ENCODE measurements at places on chromosomes 2 and 18.
A peak's percentile ranks its signal among the peaks of the same experiment; 100 is the strongest.

DNA sequence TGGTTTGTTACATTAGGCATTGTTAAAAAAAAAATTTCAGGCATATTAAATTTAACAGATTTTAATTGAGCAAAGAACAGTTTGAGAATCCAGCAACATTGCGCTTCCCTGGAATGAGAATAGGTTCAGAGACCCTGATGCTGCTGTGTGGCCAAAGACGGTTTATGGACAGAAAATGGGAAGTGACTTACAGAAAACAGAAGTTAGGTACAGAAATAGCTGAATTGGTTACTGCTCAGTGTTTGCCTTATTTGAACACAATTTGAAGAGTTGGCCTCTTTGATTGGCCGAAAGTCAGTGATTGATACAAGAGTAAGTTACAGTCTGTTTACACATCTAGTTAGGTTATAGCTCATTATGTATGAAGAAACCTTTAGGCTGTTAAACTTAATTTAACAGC lies 6.0 kb upstream of the NEDD4L start:
- DNase-seq, result no peak

- DNase-seq, result no peak
These were observed 187.0 kb upstream of the COL3A1 start for GRCh38 chr2:188787021-188787657.

GRCh38 chr2:133787651-133788050 lies 219.4 kb upstream of the NCKAP5 start:
- no peak for DNase-seq

- DNase-seq, result peak; percentile 86
These were observed 1.1 kb downstream of the GLI2 start for GRCh38 chr2:120736624-120737339.

GRCh38 chr2:23388294-23388693 lies 3.3 kb downstream of the KLHL29 start:
- no peak for DNase-seq

- DNase-seq, result no peak
These were observed 134.8 kb upstream of the THUMPD2 start for GRCh38 chr2:39913648-39914461.

DNA sequence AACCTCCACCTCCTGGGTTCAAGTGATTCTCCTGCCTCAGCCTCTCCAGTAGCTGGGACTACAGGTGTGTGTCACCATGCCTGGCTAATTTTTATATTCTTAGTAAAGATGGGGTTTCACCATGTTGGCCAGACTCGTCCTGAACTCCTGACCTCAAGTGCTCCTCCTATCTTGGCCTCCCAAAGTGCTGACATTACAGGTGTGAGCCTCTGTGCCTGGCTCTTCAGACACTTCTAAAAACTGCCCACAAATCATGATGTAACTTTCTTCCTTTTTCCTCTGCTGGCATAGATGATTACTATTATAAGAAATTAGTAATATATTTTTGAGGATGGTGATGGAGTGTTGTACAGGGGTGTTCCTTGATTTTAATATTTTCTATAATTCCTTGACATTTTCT lies 6.0 kb downstream of the OSBPL6 start:
- no peak for DNase-seq

GRCh38 chr2:7083580-7084509 lies 166.6 kb downstream of the RNF144A start:
- no peak for DNase-seq

DNA sequence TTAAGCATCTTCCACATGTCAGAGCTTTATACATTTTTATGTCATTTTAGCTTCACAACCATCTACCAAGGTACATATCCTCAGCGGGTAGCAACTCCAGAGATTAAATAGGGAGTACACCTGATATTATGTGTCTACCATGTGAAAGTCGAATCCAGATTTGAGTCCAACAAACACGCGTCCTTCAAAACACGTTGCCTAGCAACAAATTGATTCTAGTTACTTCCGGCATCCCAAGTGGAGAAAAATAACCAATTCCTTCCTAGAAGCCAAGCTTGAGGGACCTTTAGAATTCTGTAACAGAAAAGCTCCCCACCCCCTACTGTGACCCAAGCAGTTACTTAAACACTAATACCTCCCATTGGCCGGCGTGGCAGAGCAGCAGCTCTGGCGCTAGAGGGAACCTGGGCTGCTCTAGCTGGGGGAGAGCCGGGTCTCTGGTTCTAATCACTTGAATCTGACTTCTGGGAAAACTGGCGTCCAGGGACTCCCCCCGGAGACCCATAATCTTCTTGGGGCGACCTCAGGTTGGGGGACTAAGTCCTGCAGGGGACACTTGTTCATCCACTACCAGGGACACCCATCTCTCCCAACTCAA lies at the start of gene ERICH2:
TSS of gene ERICH2 (plus strand) at position 371 of the 598 bp plus-strand sequence. CDS start 304 bp downstream, outside the sequence.
- DNase-seq, result no peak

DNA sequence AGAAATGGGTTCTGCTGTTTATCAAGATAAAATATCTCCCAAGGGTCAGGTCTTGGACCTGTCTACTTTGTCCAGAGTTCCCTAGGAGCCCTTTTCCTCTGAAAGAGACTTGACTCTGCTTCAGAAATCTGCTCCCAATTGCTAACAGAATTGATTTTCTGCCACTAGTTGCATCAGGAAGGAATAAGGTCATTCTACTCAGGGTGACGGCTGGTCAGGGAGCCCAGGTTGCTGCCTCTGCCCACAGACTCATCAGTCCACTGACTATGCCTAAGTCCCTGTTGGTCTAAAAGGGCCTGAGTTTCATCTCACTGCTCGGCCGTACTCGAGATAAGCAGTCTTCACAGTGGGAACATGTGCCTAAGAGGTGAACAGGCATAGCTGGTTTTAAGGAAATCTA lies 61.2 kb downstream of the EVA1A start:
- DNase-seq, result no peak

GRCh38 chr2:120783371-120783791 lies 47.7 kb downstream of the GLI2 start:
- no peak for DNase-seq

GRCh38 chr2:23411752-23412431 lies 26.9 kb downstream of the KLHL29 start:
- DNase-seq, result no peak

DNA sequence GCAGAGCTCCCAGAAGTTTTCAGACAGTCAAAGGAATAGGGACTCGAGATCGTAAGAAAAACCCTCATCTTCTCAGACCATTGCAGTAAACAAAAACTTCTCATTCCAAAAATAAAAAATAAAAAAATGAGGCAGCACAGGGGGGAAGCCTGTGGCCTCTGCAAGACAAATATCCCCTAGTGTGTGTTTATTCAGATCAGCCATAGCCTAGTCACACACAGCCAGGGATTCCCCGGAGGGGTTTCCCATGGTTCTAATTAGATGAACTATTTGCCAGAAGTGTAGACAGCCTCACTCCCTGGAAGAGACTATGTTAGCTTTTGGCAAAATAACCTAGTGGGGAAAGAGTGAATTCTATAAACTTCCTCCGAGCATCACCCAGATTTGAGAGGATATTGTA lies 122.9 kb upstream of the KLF7 start:
- DNase-seq, result no peak

GRCh38 chr18:43129946-43130524 lies 14.6 kb upstream of the RIT2 start:
- DNase-seq, result no peak

DNA sequence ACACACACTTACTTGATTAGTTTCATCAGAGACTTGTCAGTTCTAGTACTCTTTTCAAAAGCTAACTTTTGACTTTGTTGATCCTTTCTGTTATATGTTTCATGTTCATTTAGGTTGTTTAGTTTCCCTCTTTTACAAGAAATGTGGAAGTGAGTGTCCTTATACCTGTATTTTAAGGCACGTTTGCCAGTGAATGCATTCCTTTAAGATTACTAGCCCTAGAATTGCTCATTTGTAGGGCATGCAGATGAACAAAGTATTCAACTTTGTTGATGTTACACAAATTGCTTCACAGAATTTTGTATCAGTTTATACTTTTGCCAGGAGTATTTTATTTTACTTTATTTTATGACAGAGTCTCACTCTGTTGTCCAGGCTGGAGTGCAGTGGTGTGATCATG lies 6.3 kb downstream of the IL1RL2 start:
- no peak for DNase-seq

DNA sequence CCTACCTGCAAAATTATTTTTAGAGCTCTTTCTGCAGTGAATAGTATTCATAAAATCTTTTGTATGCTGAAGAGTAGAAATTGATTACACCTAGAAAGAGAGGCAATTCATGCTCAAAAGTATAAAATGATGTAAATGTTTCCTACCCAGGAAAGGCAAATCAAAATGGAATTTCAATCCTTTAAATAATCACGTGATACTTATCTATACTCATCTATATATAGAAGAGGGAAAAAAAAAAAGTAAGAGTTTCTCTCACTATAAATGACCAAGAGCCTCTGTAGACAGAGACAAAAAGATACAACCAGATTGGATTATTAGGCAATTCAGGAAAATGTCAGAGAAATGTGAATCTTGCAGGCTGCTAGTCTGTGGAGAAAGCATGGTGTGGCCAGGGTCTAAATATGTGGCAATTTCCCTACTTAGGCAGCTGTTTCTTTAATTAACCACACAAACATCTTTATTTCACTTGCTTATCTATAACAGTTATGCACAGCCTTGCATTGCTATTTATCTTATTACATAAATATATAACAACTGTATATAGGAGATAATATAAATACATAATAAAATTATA lies 39.5 kb downstream of the METTL8 start:
- DNase-seq, result no peak

- no peak for DNase-seq
These were observed 72.0 kb downstream of the KCNE4 start for GRCh38 chr2:223123855-223124610.

DNA sequence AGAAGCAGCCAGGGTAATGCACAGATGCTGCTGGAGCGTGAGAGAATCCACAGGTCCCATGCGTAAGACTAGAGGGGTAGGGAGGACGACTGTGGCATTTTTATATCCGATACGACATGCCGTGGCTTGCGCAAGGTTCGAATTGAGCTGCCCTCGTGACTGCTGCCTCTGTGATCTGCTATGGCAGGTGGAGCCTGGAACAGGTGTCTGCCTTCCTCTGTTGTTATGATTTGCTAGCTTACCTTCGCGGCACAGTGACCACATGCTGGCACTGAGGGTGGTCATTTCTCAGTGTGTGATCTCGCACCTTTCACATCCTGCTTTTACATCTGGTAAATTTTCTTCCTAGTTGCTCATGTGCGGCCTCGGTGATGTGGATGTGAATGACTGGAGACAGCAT lies 240.2 kb downstream of the ALPK2 start:
- no peak for DNase-seq

DNA sequence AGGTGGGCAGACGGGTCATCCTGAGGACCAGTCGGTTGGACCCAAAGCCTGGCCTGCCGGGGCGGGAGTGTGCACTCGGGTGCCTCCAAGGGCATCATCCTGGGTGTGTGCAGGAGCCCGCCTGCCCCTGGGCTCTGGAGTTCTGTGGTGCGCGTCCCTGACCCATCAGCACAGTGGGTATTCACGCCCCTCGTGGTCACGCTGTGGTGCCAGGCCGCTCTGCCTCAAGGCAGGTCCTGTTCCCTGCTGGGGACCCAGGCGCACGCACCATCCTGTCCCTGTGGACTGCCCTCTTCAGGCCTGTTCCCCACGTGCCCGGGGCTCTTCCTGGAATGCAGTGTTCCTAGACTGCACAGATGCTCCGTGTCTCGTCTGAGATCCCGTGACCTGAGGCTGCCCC lies 14.3 kb upstream of the D2HGDH start:
- no peak for DNase-seq

DNA sequence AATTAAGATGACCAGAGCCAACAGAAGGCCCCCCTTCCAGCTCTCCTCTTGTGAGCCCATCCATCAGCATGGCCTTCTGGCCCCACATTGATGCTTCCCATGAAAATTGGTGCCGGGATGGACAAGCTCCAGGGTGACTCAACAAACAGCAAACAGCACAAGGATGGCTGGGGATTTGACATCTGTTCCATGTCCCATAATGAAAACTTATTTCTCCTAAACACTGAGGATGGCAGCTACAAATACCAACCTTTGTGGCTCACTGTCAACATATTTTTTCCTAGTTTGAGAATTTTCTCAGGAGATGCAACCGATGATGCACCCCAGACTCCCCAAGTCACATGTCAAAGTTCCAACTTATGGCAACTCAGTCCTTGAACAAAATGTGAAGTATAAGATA lies 169.6 kb upstream of the SIX2 start:
- no peak for DNase-seq

- DNase-seq, result no peak
These were observed 23.2 kb downstream of the ABCB11 start for GRCh38 chr2:169007941-169008340.

GRCh38 chr2:32788114-32788513 lies 158.6 kb upstream of the LTBP1 start:
- no peak for DNase-seq

DNA sequence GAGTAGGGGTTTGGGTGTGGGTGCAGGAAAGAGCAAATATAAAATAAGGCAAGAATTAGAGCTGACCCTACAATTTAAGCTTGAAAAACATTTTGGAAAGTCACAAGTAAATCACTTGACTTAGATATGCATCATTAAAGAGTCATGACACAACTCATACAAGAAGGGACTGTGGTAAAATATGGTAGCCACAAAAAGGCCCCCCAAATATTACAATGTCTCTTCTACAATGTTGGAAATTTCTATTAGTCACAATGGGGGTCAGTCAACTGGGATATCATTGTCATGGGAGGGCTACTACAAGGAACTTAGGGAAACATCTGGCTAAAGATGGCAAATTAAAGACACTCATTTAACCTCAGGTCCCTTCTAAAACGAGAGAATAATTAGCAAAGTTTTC lies 15.7 kb upstream of the SERPINB2 start:
- DNase-seq, result no peak

GRCh38 chr2:145484448-145485097 lies 964.7 kb upstream of the ZEB2 start:
- DNase-seq, result no peak

DNA sequence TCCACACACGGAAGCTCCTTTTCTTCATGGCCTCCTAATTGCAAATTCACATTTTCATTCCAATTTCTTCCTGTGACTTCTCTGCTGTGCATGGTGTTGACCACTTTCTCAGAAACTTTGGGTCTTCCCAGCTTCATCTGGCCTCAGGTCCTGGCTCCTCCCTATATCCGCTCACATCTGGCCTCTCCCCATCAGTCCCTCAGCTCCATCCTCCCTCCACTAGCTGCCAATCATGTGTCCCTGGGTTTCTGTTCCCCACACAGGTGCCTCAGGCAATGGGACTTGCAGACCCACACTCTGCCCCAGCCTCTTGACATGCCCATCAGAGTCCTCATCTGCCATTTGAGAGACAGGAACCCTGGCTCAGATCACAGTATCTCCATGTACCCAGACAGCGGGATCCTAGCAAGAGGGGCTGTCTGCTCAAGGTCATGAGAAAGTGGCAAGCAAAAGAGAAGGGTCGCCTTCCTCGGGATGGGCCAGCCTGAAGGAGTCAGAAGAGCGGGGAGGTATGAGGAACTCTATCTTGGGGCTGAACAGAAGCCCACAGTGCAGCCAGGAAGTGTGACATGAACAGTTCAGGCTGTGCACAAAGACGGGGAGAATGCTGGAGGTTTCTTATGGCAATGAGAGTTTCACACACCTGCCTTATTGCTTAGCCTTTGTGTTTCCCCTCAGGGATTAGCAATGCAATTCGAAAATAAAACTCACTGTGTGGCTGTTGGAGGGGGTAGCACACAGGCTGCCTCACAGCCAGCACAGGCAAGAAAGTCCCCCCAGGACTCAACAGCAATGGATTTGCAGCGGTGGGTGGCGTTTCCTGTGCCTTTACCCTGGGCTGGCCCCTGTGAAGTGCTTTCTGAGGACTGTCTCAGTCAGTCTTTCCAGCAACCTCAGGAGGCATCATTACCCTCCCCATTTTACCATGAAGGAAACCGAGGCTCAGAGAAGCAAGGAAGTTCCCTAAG lies 69.5 kb downstream of the COPS8 start:
- DNase-seq, result peak; percentile 56

GRCh38 chr2:107303964-107304363 lies 418.0 kb upstream of the ST6GAL2 start:
- DNase-seq, result no peak

- DNase-seq, result no peak
These were observed 37.0 kb downstream of the TMEFF2 start for GRCh38 chr2:192157776-192158175.

Data from right forelimb (tissue), 1 donor.